Midbrain (tissue), 1 donor: ENCODE measurements at places on chromosomes 1 and 21.

GRCh38 chr1:53254011-53254640 is 15.8 kb upstream of the MAGOH start:
- no peak for DNase-seq

DNA sequence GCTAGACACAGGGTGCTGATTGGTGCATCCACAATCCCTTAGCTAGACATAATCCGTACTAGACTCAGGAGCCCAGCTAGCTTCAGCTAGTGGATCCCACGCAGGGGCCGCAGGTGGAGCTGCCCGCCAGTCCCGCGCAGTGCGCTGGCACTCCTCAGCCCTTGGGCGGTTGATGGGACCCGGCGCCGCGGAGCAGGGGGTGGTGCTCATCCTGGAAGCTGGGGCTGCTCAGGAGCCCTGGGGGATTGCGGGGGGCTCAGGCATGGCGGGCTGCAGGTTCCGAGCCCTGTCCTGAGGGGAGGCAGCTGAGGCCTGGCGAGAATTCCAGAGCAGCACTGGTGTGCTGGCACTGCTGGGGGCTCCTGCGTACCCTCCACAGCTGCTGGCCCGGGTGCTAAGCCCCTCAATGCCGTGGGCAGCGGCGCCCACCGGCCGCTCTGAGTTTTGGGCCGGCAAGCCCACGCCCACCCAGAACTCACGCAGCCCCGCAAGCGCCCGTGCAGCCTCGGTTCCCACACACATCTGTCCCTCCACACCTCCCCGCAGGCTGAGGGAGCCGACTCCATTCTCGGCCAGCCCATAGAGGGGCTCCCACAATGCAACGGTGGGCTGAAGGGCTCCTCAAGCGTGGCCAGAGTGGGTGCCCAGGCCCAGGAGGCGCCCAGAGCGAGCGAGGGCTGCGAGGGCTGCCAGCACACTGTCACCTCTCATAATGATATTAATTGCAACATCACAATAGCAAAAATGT is 87.4 kb downstream of the CRB1 start:
- DNase-seq = no peak

GRCh38 chr1:37031871-37032270 is 2.4 kb downstream of the GRIK3 start:
- DNase-seq = no peak

GRCh38 chr1:11523261-11523660 is 44.3 kb downstream of the DISP3 start:
- DNase-seq = no peak

DNA sequence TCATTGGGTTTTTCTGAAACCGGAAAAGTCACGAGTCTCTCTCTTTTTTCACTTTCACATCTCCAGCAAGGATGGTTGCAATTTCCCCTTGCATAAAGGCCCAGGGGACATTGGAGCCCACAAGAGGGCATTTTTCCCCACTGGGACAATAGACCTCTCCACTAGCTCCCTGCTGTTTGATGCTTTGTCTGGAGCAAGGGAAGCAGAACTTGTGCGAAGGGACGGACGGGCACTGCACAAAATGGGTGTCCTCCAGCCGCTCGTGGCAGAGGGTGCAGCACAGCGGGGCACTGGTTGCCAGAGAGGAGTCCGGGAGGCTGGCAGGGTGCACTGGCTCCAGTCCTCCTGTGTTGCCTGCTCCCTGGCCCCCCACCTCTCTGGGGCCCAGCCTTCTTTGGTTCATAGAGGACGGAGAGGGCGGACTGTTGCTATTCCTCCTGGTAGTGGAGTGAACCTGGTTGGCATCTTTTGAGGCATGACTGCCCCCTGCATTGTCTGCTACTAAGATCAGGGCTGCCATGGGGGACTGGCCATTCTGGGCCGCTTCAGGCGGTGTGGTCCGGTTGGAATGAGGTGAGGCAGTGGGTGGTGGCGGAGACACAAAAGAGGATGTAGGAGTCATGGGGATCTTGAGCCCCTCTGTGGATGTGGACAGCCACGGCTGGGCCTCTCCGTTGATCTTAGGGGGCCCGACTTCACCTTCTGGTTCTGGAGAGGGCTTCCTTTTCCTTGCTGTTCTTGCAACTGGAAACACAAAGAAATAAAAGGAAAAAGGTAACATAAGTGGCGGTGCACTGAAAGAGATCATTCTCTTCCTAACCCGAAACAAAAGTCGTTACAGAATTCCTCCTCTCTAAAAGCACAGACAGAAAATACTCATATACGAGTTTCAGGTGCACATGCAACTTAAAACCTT is 2.6 kb downstream of the IRF2BP2 start:
- DNase-seq = peak; percentile 75

GRCh38 chr1:3717715-3718601 is 34.3 kb upstream of the CCDC27 start:
- no peak for DNase-seq
